Sigmoid colon (tissue), 7 donors: ENCODE measurements at places on chromosomes 3 and 15.
A peak's percentile ranks its signal among the peaks of the same experiment; 100 is the strongest.

DNA sequence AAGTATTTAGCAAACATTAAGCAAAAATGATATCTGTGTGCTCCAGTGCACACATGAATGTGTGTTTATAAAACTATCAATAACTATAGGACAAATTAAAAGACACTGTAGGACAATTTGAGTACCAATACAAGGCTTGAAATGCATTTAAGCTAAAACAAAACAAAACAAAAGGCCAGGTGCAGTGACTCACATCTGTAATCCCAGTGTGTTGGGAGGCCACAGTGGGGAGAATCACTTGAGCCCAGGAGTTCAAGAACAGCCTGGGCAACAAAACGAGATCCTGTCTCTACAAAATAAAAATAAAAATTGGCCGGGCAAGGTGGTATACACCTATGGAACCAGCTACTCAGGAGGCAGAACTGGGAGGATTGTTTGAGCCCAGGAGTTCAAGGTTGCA lies 50.7 kb downstream of the CSNK1G1 start:
- no peaks in the 10 kb centered on the region for H3K27me3 ChIP-seq
- H3K4me3 ChIP-seq = no peak overlapping the region
- no peaks in the 10 kb centered on the region for H3K36me3 ChIP-seq
- no peak overlapping the region for H3K27ac ChIP-seq
- DNase-seq = no peak
- no peaks in the 10 kb centered on the region for H3K4me1 ChIP-seq

- no peaks in the 10 kb centered on the region for H3K4me1 ChIP-seq
- no peak overlapping the region for H3K4me3 ChIP-seq
- H3K27ac ChIP-seq = no peak overlapping the region
- no peak for DNase-seq
- H3K36me3 ChIP-seq = no peaks in the 10 kb centered on the region
- H3K27me3 ChIP-seq = no peaks in the 10 kb centered on the region
Observed at GRCh38 chr3:140343211-140344081, 334.4 kb upstream of the TRIM42 start.

DNA sequence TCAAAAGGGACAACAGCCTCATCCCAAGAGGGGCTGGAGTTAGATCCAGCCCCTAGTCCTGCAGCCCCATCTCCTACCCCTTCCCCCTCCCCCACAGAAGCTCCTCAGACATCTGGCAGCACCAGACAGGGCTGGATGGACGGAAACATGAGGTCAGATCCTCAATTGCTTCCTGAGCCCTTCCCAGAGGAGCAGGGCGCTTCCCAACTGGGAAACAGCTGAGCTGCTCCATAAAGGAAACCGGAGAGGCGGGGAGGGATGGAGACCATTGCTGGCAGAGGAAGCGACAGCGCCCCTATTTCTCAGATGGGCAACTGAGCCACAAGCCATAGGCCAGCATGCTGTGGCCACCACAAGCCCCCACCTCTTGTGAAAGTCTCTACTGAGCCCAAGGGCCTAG lies 18.3 kb upstream of the CYP11A1 start:
- no peaks in the 10 kb centered on the region for H3K27me3 ChIP-seq
- no peaks in the 10 kb centered on the region for H3K36me3 ChIP-seq
- no peaks in the 10 kb centered on the region for H3K4me1 ChIP-seq
- no peak for DNase-seq
- no peak overlapping the region for H3K27ac ChIP-seq
- no peak overlapping the region for H3K4me3 ChIP-seq

DNA sequence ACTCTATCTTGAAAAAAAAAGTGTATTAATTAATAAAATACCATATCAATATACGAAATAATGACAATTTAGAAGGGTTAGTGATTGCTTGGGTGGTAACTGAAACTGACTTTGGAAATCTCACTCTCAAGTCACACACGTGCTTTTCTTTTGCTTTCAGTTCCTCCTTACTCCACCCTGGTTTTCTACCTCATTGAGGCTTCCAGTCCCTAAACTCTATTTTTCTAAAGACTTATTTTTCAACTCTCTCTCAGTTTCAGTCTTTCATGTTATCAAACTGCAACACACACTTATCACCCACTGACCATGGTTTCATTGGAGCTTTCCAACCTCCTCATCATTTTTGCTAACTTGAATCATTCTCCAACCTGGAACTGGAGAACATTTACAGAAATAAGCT lies 23.5 kb downstream of the IL12A start:
- no peak overlapping the region for H3K4me3 ChIP-seq
- no peak overlapping the region for H3K27ac ChIP-seq
- H3K36me3 ChIP-seq = no peaks in the 10 kb centered on the region

DNA sequence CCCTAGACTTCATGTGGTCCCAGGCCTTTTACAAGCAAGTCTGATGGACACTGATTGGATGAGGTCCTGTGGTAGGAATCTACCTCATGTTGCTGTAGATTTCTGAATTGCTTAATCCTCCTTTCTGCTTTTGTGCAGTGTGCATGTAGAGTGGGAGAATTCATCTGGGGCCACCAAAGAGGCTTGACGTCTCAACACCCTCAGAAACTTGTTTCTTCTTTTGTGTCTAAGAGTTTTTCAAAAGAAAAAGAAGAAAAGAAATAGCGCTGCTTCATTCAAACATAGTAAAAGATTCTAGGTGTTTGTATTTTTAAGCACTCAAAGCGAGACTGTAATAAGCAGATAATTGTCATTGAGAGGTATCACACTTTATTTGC lies 46.2 kb downstream of the NR1D2 start:
- H3K4me1 ChIP-seq = peaks cover 41% of the 10 kb centered on the region
- no peaks in the 10 kb centered on the region for H3K27me3 ChIP-seq
- H3K36me3 ChIP-seq = no peaks in the 10 kb centered on the region
- peak overlapping the region; percentile 72 for H3K27ac ChIP-seq

- no peaks in the 10 kb centered on the region for H3K4me1 ChIP-seq
- no peak for DNase-seq
- H3K27me3 ChIP-seq = no peaks in the 10 kb centered on the region
- H3K27ac ChIP-seq = no peak overlapping the region
Observed at GRCh38 chr3:81908561-81908960, 147.1 kb upstream of the GBE1 start.
